ENCODE measurements at places on chromosomes 7 and 10.

- no peak for DNase-seq
Observed at GRCh38 chr10:85787881-85788280, 578.7 kb downstream of the GRID1 start.

- DNase-seq: no peak
Observed at GRCh38 chr10:71080381-71081228, 131.8 kb upstream of the UNC5B start.

DNA sequence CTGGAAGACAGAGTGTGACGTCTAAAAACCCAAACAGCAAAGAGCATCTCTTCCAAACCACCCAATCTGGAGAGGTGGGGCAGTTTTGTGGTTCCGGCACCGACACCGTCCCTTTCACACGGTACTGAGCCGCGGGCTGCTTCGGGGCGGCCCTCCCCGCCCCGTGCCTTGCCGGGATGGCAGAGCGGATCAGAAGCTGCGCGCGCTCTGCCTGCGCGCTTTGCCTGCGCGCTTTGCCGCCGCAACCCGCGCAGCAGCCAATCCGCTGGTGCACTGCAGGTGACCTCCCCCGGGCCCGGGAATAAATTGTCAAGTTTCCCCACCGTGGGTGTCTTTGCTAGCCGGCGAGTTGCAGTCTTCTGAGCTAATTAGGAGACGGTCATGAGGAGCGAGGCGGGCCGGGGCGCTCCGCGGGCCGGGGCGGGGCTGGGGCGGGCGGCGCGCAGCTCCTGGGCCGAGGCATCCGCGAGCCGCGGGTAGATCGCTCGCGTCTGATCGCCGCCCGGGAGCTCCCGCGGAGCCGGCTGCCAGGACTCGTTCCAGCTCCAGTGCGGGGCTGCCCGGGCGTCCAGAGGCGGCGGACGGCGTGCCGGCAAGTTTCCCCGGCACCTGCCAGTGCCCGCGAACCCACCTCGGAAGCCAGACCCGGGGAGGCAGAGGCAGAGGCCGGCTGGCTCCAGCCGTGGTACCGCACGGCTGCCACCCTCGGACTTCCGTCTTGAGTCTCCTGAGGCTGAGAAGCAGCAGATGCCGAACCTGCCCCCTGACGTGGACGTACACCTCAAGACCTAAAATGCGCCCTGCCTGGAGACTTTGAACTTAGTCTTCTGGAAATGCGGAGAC lies 536.0 kb upstream of the GALNT17 start:
- DNase-seq: no peak

DNA sequence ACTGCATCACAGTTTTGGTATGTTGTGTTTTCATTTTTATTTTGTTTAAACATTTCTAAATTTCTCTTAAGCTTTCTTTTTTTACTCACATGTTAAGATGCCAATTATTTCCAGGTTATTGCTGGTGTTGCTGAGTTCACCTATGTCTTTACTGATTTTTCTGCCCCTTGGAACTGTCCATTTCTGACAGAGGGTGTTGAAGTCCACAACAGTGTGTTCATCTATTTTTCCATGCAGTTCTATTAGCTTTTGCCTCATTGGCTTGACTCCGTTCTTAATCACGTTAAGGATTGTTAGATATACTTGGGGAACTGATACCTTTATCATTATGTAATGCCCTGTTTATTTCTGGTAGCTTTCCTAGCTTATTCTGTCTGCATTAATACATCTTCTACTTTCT lies 158.0 kb upstream of the TCERG1L start:
- no peak for DNase-seq

DNA sequence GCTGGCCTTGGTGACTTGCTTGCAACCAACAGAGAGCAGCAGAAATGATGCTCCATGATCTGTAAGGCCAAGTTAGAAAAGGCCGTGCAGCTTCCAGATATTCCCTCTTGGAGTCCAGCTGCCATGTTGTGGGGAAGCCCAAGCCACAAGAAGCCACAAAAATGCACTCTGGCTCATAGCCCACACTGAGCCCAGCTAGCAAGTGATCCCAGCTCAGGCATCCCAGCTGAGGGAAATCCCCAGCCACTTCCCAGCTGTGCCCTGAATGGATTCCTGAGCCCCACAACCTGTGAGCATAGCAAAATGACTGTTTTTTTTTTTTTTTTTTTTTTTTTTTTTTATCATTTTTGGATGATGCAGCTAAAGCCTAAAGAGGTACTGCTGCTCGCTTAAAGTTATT lies 11.1 kb upstream of the SDK1 start:
- DNase-seq: no peak

DNA sequence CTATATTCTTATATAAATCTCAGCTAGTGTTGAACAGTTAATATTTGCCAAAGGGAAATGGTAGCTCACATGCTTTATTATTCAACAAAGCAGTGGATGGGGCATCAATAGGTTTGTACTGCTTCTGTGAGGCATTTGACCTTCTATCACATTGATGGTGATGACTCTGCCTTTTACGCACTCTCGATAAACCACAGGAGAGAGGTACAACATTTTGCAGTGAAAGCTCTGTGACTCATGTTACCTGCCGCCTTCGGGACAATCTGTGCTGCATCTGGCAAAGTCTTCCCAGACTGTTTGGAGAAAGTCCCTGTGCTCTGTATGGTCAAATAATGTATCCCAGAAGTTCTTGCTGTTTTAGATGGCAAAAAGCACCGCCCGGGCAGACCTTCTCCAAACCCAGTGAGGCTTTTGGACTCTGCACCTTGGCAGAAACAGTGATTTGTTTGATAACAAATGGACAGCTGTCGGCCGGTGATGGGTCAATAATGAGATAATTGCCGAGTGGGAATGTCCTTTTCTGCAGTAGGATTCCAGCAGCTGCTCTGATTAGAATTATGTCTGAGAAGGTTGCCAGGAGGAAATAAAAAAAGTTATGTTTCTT lies 61.0 kb downstream of the PLPP4 start:
- no peak for DNase-seq

DNA sequence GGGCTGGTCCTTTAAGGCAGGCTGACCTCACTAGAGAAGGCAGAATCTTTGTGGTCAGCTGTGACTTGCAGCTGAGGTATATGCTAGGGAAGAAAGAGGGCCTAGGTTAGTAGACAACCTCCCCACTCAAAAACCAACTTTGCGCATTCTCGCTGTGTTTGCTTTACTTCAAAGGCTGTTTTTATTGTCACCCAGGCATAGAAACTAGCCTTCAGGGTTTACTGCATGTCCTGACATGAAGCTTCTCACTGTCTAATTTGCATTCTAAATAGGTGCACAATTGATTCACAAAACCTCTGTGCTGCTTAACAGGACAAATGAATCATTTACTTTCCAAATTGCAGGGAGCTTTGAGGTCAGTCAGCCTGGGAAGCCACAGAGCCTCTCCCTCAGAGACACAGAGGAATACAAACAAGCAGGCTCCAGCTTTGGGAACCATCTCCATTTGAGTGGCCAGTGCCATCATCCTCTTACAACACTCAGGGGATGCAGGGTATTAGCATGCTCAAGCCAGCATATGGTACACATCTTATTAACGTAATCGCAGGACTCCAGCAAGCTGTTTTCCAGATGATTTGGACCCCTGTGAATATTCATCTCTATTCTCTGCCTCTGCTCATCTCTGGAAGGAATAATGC lies 596.4 kb upstream of the GHITM start:
- DNase-seq: no peak

GRCh38 chr7:83060218-83060617 lies 102.5 kb downstream of the PCLO start:
- no peak for DNase-seq

DNA sequence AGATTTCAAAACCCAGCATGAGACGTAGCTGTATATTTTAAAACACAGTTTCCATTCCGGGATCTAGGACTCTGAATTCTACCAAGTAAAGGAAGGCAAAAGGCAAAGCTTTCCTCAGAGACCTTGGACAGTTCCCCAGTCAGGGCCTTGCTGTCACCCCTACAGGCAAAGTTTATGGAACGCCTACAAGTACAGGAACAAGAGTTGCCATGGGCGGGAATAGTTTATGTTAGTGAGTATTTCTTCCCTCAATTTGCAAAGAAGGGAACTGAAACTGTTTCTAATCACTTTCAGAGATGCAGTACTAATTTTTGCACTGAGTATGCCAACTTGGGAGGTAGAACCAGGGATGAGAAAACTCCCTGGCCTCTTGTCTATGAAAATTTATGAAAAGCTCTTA lies 68.2 kb upstream of the LRGUK start:
- DNase-seq: no peak

DNA sequence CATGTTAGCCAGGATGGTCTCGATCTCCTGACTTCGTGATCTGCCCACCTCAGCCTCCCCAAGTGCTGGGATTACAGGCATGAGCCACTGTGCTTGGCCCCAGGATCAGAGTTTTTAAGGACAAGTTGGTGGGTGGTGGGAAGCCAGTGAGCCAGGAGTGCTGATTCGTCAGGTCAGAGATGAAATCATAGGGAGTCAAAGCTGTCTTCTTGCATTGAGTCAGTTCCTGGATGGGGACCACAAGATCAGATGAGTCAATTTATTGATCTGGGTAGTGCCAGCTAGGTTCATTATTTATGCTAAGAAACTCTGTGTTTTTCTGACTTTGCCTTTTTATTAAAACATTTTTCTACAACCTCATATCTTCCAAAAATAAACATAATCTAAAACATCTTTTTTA lies 423.8 kb downstream of the ARL4A start:
- DNase-seq: no peak

GRCh38 chr7:140247559-140247958 lies 70.8 kb upstream of the KDM7A start:
- DNase-seq: no peak

DNA sequence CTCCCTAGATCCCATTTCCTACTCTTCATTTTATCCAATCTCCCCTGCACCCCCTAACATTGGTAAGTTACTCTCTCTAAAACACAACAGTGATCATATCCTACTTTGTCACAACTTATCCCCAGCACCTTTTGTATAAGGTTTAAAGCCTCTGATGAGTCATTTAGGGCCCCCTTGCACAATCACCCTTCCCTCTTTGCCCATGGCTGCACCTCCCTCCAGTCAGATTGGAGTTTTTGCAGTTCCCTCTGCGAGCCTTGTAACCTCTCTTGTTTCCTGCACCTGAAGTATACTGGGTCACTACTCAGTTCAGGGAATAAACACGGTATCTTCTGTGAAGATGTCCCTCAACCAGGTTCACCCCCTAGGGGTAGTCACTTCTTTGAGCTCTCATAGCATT lies 55.9 kb upstream of the ADRB1 start:
- no peak for DNase-seq

GRCh38 chr10:98030093-98030821 lies at the start of gene CRTAC1:
TSS of gene CRTAC1 (minus strand) at chr10:98030621. CDS start at chr10:98030472, 149 bp downstream.
- no peak for DNase-seq

- no peak for DNase-seq
Observed at GRCh38 chr10:22736134-22736533, 21.8 kb upstream of the PIP4K2A start.

DNA sequence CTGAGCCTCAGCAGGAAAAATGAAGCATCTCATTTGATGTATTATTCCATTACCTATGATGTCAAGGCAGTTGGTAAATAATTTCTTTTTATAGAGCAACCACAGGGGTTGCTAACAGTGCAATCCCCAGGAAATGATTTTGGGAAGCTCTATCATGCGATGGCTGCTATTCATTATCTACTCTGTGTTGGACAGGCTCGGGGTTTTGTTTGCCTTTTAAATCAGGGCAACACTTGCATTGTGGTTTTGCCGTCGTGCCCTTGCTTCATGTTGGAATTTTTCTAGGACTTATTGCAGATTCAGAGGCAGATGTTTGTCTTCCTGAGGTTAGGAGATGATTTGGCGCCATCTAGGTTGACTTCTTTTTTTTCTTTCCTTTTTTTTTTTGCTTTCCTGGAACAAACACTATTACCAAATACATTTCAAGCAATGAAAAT lies 128.4 kb downstream of the BICC1 start:
- DNase-seq: no peak

- DNase-seq: no peak
Observed at GRCh38 chr7:109699661-109700060, 1130.0 kb downstream of the DNAJB9 start.

GRCh38 chr10:93186653-93187052 lies 113.0 kb downstream of the CYP26A1 start:
- no peak for DNase-seq

DNA sequence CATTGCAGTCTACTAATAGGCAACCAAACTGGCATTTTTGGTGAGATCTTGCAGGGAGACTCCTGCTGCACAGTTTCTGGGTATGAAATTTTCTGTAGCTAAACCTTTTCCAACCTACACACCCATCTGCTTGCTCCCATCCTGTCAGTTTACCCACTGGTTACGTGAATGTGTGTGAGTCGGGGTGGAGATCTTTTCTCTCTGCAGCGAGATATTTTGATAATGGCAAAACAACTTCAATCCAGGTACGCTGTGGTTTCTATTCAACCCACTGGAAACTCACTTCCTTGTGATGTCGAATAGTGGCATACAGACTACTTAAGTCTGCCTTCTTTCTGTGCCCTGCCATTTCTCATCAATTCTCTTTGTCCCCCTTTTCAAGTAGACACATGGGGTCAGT lies 4.5 kb downstream of the PLEKHA1 start:
- DNase-seq: no peak

- DNase-seq: no peak
Observed at GRCh38 chr7:30888747-30889146, 22.9 kb upstream of the AQP1 start.

DNA sequence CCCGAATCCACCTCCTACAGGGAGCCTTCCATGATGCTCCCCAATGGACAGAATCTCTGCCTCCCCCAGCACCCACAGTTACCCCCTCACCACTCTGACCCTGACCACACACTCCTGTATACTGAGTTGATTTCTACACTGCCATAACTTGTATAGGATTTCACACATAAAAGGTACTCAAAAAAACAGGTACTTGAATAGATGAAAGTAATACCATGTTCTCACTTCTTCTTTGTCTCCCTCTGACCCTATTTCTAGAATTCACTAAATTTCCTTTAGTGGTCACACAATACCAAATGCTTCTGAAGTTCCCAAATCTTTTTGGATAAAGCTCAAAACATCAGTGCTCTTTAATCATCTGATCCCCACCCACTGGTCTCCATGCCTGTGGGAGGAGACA lies 45.4 kb downstream of the HSPA12A start:
- DNase-seq: no peak

- no peak for DNase-seq
Observed at GRCh38 chr10:6576326-6576725, 3.8 kb downstream of the PRKCQ start.

- no peak for DNase-seq
Observed at GRCh38 chr7:16841681-16842080, 36.9 kb upstream of the AGR2 start.

GRCh38 chr7:83856094-83856493 lies 207.2 kb upstream of the SEMA3E start:
- DNase-seq: no peak

DNA sequence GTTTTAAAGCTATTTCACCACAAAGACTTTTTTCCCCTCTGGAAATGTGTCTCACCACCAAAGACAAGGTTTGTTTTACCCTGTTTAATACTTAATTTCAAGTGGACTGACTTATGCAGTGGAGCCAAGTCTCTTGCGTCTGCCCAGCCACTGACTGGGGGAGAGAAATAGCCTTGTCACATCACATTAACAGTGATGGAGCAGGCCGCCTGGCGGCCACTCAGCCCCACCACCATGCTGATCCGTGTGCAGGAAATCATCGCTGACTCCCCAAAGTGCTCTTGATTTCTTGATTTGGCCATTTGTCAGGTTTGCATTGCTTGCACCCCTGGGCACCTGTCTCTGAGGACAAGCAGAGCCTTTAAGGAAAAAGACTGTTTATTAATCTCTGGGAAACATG lies 334.1 kb downstream of the GLRX3 start:
- no peak for DNase-seq

GRCh38 chr10:24360282-24361127 lies 151.6 kb downstream of the KIAA1217 start:
- no peak for DNase-seq
